ENCODE measurements at places on chromosomes 2 and 18.

- DNase-seq: no peak
Observed at GRCh38 chr2:99948010-99948409, 194.4 kb downstream of the AFF3 start.

DNA sequence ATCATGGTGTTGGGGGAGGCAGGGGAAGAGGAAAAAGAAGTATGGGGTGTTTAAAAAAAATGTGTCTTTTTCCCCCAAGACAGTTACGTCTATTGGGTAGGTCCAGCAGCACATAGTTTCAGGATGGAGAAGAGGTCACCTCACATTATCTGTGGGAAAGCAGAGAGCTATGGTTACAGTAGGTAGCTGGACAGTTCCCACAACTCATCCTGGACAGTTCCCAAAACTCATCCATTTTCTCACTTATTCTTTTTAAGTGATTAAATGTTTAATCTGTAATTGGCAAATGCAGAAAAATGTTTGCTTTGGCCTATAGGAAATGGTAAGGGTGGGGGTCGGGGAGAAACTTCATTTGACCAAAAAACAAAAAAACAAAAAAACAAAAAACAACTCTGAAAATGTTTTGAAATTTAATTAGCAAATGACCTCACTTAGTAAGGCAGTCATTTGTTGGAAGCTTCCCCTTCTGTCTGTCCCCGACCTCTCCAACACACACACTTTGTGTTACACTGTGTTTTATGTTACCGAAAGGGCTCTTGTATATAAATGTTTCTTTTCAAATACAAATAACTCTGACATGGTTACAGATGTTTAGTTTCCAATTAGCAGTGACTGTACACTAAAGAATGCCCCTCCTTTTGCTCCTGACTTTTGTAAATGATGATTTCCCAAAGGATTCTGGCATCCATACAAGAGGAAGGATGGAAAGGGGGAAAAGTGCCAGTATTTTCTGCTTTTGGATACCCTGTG, 173.3 kb upstream of the ZFP36L2 start:
- DNase-seq: no peak

- no peak for DNase-seq
Observed at GRCh38 chr18:6205706-6206105, 209.0 kb downstream of the L3MBTL4 start.

GRCh38 chr2:232516551-232516950, 3.6 kb upstream of the PRSS56 start:
- no peak for DNase-seq

DNA sequence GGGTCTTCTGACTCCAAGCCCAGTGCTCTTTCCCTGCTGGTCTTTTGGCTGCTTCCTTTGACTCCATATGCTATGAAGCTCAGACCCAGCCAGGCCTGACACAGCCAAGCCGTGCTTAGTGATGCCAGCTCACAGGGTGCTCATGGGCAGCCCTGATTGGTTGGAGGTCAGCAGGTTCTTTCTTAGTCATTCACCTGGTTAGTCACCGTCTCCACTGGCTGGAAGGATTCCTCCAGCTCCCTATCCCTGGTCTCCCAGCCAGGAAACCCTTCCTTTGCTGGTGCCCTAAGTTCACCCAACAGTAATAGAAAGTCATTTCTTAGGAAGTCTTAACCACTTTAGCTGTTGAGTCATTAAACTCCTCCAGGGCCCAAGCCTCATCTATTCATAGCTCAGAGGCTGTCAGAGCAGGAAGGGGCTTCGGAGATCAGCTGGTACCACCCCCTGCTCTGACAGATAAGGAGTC, 3.9 kb downstream of the KCNK3 start:
- DNase-seq: no peak

DNA sequence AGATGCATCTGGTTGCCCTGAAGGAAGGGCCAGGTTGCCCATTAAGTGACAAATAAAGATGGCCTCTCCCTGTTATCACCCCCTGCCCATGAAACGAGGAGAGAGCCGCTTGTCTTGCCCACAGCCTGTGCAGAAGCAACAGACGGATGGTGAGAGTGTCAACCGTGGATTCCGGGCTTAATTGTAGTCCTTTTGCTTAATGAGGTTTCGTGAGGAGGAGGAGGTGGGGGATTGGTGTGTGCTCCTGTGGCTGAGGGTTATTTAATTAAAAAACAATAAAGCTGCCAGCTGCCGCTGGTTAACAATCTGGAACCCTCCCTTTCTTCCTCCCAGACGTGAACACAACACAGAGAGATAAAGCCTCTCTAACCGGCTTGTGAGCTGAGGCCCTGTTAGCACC, 188.0 kb upstream of the PARD3B start:
- no peak for DNase-seq

Data from T follicular helper cell (primary cell).